ENCODE measurements at places on chromosomes 13 and 19.
A peak's percentile ranks its signal among the peaks of the same experiment; 100 is the strongest.

DNA sequence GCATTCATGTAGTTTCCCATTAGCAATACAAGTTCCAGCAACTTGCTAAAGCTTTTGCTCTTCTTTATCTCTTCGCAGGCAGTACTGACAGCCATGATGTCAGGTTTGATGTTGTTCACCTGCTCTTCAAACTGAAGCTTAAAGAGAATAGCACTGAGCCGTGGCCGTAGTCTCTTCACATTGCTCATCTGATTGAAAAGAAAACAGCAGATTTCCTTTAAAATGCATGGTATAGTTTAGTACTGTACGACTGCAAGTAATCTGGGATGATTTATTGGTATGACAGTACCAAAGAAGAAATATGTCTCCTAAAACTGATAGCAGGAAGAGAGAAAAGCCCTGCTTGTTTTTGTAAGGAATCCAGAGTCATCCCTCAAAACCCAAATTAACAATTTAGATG lies 284.4 kb downstream of the DIAPH3 start:
- no peak for DNase-seq

GRCh38 chr13:93290503-93290902 lies 63.9 kb downstream of the GPC6 start:
- no peak for DNase-seq

GRCh38 chr13:90500569-90500968 lies 846.9 kb upstream of the MIR17HG start:
- DNase-seq: no peak

- DNase-seq: no peak
Observed at GRCh38 chr19:7909471-7910067, 5.1 kb upstream of the TGFBR3L start.

- no peak for DNase-seq
Observed at GRCh38 chr19:52206481-52206880, 16.6 kb downstream of the PPP2R1A start.

DNA sequence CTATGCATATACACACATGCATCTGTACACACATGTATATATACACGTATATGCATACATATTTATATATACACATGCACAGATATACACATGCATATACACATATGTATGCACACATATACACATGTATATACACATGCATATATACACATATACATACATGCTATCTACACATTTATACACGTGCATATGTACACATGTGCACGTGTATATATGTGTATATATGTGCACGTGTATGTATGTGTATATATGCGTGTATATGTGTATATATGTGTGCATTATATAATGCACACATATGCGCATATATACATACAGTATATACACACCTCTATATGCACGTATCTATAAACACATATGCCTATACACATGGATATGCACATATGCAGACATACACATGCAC lies 17.8 kb downstream of the ARHGEF7 start:
- DNase-seq: no peak

DNA sequence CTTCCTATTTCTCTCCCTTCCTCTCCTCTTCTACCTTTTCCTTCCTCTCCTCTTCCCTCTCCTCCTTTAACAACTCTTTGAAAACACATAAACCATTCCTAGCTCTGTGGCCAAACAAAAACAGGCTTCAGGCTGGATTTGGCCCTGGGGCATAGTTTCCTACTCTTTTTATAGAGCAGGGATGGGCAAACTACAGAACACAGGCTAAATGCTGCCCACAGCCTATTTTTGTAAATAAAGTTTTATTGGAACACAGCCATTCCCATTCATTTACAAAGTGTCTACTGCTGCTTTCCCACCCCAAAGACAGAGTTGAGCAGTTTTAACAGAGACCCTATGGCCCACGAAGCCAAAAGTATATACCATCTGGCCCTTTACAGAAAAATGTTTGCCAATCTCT lies 35.4 kb downstream of the LHFPL6 start:
- no peak for DNase-seq

- DNase-seq: peak; percentile 23
Observed at GRCh38 chr13:21719463-21719862, 48.6 kb downstream of the FGF9 start.

DNA sequence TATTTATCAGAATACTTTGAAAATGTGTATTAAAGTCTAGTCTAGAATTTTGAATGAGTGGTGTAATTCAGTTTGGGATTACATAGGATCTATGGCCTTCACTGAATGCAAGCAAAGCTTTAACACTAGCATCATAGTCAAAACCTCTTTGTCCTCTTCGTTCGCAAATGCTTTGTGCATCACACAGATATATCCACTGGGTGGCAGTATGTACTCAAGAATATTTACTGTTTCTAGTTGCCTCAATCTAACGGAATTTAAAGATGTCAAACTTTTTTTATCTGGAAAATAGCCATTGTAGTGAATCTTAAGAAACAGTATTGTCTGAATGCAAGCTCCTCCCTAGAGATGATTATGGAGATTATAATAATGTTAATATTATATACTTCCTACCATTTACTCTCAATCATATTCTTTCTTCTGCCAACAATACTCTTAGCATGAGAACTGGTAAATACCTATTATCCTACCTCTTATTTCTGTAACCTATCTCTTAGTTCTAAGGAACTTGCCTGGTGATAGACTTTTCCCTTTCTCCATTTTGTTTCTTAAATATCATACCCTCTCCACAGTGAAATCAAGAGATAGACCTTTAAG lies 25.8 kb downstream of the LACC1 start:
- DNase-seq: peak; percentile 65

- DNase-seq: no peak
Observed at GRCh38 chr13:28558567-28558966, 63.6 kb upstream of the FLT1 start.

DNA sequence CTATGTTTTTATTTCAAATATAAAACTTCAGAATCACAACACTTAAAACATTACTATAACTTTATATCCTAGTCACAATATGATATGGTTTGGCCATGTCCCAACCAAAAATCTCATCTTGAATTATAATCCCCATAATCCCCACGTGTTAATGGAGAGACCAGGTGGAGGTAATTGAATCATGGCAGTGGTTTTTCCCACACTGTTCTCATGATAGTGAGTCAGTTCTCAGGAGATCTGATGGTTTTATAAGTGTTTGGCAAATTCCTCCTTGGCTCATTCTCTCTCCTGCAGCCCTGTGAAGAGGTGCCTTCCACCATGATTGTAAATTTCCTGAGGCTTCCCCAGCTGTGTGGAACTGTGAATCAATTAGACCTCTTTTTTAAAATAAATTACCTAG lies 307.6 kb downstream of the SPRY2 start:
- DNase-seq: peak; percentile 37

DNA sequence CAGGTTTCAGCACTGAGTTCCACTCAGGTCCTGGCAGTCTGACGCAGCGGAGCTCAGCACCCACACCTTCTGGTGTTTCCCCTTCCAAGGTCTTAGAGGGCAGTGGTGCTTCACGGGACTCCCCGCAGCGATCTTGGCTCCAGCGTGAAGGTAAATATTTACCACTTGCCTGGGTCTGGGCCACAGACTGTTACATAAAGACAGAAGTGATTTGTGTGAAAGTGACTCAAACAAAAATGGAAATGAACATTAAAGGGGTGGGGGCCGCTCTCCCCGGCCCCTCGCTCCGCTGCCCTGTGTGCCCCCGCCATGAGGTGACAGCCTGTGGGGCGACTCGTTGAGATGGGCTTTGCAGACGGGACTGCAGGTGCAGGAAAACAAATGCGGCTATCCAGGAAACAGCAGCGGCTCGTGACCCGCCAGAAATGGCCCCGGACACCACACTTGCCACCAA lies 55.0 kb downstream of the GGACT start:
- DNase-seq: no peak

DNA sequence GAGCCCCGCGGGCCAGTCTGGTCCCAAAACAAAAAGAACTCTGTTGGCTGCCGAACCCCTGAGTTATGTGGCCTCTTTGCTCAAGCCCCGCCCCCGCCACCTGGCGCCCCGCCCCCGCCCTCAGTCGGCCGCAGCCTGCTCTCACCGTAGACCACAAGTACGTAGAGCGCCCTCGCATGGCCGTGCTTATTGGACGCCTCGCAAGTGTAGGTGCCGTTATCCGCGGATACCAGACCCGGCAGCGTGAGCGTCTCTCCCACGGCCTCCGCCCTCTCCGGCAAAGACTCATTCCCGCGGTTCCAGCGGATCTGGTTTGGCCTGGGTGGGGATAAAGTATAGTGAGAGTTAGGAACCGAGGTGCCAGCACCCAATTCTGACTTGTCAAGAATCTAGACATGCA lies 5.5 kb upstream of the ZNF428 start:
- peak; percentile 71 for DNase-seq

DNA sequence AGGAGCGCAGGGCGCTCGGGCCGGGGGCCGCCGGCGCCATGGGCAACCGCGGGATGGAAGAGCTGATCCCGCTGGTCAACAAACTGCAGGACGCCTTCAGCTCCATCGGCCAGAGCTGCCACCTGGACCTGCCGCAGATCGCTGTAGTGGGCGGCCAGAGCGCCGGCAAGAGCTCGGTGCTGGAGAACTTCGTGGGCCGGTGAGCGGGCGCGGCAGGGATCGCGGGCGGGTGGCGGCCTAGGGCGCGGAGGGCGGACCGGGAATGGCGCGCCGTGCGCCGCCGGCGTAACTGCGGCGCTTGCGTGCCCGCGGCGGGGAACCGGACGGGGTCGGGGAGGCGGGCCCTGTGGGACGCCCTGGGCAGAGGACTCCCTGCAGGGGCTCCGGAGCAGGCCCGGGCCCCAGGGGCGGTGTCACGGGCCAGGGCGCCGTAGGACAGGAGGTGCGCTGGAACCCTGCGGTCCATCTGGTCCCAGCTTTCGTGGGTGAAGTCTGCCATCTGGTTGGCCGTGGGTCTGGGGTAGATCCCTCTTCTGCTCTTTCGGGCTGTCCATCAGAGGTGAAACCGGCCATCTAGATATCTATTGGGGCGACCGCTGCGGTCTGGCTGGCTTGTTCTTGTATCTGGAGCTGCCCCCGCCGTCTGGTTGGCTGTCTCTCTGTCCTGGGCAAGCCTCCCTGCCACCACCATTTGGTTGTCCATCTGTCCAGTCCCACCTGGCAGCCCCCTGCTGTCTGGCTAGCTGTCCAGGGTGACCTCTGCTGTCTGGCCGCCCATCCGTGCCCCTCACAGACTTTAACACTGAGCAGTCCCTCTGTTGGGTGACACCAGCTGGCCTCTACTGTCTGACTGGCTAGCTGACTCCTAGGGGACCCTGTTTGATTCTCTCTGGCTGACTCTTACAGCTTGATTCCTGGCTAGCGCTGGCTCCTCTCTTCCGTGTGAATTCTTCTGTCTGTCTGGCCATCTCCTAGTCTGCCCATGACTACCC lies 622 bp downstream of the DNM2 start:
- DNase-seq: peak; percentile 42

GRCh38 chr19:4362101-4362828 lies 18.9 kb downstream of the MPND start:
- DNase-seq: no peak

- DNase-seq: no peak
Observed at GRCh38 chr19:37467608-37468090, 405 bp upstream of the ZNF569 start.

GRCh38 chr19:44525721-44526430 lies 3.6 kb downstream of the CEACAM20 start:
- DNase-seq: no peak

DNA sequence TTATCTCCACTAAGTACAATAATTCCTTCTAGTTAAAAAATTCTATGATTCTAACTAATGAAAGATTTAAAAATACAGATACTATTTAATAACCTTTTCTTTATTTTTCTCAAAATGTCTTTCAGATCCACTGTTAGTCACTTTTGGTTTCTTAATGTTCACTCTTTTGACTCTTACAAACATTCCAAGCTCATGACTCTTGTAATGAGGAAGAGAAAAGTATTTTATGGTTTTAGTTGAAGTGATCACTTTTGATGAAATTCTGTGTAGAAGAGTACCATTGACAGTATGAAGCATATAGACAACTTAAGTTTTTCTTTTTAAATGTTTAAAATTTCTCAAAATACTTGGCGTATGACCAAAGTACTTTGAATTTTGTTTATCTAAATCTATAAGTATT lies 27.8 kb downstream of the COG3 start:
- no peak for DNase-seq

- DNase-seq: no peak
Observed at GRCh38 chr19:3893509-3894179, 13.2 kb downstream of the ATCAY start.

DNA sequence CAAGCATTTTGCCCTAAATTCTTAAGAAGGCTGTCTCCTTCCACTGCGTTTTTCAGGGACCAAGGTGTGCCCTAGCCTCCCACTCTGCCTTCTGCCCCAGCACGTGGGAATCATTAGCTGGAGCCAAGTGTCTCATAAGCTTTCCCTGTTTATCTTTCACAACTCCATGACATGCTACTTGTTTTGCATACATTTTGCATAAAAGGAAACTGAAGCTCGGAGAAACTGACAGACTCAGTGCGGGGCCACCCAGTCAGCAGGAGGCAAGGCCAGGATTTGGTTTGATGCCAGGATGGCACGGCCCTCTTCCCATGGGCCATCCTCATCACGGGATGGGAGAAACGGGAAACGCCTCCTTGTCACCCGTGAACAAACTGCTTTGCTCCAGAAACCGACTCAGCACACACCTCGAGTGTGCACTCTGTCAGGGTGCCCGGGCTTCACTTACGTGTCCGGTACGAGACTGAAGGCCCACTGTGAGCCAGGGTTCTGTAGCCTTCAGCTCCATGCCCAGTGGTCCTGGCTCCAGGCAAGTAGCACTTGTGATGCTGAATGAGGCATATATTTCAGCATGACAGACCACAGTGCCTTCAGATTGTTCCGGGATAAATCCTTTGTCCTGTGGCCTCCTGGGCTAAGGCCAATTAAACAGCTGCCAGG lies 9.6 kb downstream of the CEBPA start:
- peak; percentile 89 for DNase-seq

DNA sequence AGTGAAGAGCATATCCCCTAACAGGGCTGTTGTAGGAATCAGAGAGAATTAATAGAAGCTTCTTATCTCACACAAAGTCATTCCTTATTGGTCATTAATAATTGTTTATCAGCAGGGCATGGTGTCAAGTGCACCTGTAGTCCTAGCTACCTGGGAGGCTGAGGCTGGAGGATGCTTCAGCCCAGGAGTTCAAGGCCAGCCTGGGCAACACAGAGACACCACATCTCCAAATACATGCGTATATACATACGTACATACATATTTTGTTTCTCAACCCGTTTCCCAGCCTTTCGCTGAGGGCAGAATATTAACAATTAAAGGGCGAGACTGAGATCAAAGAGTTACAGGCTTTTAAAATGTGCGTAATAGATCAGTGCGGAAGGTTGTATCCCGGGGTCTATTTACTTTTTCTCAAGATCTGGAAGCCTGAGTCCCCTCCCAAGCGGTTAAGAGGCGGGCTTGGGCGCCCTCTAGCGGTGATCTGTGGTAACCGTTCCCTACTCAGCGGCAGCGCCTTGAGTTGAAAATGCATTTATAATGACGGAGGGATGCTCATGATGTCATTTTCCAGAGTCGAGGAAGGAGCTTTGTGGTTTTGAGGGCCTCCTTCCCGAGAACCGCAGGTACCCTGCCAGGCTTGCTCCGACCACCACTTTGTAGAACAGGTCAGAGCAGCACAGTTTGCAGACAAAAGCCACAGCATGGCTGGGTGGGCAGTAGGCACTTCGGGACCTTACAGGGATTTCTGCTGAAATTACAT lies 169.6 kb upstream of the GPR12 start:
- DNase-seq: peak; percentile 60

Data from epithelial cell of esophagus (primary cell).